ENCODE measurements at places on chromosomes 1 and 21.
A peak's percentile ranks its signal among the peaks of the same experiment; 100 is the strongest.

GRCh38 chr1:184597650-184598357, 156.9 kb downstream of the EDEM3 start:
- peak; percentile 35 for DNase-seq

- DNase-seq = peak; percentile 54
Observed at GRCh38 chr1:156445789-156446263, 54.7 kb downstream of the MEF2D start.

- DNase-seq = peak; percentile 66
Observed at GRCh38 chr1:33387625-33388024, 43.3 kb downstream of the PHC2 start.

DNA sequence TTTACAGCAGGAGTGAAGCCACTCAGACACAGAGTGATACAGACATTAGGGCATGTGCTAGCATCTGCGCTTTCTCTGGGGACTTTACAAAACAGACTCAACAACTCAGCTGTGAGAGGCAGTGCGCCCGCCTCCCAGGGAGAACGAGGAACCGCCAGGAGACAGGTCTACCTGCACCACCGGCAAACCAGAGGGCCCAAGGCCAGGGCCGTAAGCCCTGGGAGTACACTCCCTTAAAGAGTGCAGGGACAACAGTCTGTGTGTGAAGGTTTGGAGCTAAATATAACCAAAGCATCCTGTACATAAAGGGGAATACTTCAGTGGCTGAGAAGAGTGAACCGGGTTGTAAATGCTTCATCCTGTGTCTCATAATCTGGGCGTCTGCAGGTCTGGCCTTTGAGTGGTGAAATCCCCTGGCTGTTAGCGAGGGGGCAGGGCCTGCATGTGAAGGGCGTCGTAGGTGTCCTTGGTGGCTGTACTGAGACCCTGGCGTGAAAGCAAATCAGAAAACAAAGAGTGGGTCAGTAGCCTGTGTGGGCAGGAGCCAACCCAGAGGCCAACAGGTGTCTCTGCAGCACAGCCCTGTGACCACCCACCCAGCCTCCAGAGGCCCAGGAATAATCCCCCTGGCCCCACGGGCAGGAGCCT, 86.9 kb downstream of the CD247 start:
- DNase-seq = no peak

DNA sequence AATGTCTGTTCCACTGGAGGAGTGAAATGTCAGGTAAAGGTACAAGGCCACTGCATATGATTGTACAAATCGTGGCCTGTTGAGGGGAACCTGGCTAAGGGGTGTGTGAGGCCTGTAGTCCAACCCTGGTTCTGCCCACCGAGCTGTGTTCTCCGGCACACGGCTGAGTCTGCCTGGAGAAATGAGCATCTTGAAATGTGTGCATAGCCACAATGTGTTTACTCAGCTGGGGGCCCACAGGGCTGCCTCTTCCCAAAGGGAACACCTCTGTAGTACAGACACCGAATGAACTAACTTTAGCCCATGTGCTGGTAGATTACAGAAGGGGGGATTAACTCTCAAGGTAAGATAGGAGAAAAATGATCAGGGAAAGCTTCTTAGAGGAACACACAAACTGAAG, 30.2 kb downstream of the AK4 start:
- DNase-seq = no peak

GRCh38 chr1:54987919-54988705, 7.7 kb downstream of the TMEM61 start:
- DNase-seq = peak; percentile 36

DNA sequence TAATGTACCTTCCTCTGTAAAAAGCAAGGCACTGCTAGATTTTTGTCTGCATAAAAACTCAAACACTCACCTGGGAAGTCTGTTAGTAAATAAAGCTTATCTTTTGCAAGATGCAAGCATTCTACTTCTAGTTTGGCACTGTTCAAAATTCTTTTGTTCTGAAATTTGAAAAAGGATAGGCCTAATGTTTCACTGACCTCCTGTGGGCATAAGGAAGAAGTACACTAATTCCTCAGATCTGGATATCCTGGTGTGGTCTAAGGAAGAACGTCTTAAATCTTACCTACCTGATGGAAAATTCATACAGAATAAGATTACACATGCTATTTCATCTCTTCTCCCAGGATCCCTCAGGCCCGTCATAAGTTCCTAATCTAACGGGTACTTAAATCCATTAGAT, 93.5 kb upstream of the CAMK1G start:
- DNase-seq = peak; percentile 12

DNA sequence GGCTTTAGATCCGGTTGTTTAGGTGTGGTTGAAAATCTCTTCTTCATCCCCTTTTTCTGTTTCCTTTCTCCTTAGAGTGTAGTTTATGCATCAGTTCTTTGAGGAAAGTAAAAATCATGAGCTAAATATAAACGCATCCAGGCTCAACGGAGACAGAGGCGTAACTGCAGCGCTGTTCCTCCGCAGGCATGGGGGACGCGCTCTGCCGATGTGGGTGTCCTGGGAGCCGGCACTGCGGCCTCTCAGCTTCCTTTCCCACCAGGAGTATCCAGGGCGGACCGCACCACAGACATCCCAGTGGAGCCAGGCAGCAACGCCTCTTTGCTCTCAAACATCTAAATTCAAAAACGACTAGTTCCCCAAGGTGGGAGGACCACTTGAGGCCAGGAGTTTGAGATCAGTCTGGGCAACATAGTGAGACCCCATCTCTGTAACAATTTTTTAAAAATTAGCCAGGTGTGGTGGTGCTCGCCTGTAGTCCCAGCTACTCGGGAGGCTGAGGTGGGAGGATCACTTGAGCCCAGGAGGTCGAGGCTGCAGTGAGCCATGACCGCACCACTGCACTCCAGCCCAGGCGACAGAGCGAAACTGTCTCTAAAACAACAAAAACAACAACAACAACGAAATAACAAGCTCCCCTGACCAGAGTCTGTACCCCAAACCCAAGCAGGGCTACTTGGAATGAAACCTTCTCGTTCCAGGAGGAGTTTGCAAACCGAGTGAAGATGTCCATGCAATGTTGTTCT, 16.4 kb downstream of the SLC45A1 start:
- DNase-seq = no peak

GRCh38 chr1:32928715-32929114, 27.5 kb upstream of the TMEM54 start:
- no peak for DNase-seq

DNA sequence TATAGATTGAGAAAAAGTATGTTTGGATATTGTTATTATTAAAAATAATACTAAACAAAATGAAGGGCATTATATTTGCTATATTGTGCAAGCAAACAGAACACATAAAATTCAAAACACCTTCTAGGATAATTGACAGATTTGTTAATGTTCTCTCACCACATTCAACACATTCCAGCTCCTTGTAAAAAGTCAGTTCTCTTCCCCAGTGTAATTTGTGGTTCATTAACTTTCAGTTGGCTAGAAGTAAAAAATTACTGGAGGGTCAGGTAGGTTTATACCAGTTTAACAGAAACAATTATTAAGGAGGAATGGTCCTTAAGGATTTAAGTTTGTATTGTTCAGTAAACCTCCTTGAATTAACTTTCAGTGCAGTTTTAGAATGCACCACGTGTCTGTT, 1235.3 kb upstream of the ADGRL2 start:
- no peak for DNase-seq

DNA sequence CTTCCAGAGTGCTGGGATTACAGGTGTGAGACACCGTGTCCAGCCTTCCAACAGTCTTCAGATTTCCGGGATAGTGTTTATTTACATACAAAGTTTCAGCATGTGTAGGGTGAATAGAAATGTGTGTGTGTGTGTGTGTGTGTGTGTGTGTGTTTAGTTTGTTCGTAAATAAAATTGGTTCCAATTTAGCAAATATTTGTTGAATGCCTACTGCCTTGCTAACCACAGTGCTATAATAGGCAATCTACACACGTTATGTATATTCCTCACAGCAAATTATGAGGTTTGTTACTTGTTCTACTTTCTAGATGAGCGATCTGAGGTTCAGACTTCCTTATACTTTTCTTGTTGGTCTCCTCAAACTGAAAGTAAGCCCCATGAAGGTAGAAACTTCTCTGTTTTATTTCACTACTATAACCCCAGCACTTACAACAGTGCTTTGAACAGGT, 32.8 kb upstream of the EPS15 start:
- DNase-seq = no peak

DNA sequence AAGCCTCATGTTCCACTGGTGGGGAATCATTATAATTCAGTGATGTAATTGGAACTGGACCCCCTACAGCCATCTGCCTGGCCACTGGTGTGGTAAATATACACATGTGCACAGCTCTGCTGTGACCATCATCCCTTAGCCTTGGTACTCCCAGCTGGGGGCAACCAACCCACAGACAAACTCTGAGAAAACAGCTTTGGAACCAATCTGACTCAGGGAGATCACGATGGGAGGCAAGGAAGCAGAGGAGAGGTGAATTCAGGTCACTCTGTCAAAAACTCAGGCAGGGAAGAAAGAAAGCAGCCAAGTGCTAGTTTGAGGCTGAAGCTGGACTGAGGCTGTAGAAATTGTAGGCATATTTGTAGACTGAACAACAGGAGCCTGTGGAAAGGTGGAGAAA, 197.8 kb upstream of the GALNT2 start:
- no peak for DNase-seq

DNA sequence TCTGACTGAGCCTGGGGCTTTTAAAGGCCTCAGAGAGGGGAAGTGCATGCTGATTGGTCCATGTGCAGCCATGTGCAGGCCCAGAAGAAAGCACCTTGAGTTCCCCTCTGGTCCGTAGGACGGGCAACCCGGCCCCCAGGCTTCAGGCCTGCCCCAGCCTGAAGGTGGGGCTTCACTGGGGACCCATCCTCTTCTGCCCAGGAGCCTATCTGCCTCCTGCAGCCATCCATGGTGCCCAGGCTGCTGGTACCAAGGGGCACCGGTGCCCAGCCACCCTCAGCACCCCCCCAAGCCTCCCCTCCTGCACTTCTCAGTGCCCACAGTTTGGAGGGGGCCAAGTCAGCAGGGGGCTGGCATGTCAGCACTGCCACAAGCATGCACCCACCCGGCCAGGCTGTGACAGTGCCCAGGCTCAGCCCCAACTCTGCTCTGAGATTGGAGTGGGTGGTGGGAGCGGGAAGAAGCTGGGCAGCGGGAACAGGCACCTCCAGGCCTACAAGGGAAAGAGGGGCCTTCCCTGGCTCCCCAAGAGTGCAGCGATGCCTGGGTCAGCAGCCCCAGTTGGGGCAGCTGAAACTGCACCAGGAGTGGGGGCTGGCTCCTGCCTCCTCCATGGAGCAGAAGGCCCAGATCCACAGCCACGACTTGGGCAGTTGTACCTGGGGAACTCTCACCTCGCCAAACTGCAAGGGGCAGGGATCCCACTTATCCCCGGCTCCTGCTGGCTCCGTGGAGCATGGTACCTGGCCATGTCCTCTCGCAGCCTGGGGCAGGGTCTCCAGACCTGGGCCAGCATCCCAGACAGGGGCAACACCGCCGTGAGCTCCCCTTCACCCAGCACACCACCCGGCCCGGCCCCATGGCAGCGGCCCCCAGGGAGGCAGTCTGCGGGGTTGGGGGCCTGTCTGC, 11.7 kb downstream of the COL6A2 start:
- DNase-seq = no peak

GRCh38 chr1:26694638-26695355, 1.0 kb upstream of the ARID1A start:
- DNase-seq = no peak

DNA sequence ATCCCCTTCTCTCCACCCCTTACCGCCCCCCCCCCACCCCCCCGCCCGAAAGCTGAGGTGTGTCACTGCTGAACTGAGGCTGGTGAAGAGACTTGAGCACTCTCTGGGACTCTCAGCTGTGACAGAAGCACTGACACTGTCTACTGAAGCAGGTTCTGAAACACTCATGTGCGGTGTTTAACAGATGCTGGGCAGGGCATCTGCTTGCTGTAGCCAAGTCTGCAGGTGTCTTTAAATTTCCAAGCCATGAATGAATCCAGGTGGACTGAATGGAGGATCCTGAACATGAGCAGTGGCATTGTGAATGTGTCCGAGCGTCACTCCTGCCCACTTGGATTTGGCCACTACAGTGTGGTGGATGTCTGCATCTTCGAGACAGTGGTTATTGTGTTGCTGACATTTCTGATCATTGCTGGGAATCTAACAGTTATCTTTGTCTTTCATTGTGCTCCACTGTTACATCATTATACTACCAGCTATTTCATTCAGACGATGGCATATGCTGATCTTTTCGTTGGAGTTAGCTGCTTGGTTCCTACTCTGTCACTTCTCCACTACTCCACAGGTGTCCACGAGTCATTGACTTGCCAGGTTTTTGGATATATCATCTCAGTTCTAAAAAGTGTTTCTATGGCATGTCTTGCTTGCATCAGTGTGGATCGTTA, at the start of gene GPR52:
Gene GPR52 (plus strand): TSS at position 99 of the 665 bp plus-strand sequence. CDS start 148 bp downstream, at position 247.
- DNase-seq = no peak

DNA sequence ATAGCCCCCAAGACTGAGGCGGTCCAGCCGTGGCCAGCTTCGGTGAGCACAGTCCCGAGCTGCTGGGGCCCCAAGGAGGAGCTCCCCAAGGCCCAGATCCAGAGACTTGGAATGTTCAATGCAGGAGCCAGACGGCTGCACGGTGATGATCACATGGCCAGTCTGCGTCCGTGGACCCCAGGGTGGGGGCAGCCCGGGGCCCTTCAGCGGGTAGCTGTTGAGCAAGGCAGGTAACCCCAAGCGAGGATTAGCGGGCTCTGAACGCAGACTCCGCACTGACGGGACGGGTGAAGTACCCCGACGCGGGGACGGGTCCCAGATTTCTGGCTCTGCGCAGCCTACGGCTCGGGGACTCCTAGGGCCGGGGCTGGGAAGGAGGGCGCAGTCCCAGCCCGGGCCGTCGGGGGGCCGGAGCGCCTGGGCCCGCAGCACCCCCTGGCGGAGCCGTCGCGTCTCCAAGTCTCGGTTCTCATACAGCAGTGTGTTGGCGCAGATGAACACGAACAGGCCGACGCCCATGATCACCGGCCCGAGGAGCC, 2.7 kb downstream of the TMEM200B start:
- DNase-seq = no peak

DNA sequence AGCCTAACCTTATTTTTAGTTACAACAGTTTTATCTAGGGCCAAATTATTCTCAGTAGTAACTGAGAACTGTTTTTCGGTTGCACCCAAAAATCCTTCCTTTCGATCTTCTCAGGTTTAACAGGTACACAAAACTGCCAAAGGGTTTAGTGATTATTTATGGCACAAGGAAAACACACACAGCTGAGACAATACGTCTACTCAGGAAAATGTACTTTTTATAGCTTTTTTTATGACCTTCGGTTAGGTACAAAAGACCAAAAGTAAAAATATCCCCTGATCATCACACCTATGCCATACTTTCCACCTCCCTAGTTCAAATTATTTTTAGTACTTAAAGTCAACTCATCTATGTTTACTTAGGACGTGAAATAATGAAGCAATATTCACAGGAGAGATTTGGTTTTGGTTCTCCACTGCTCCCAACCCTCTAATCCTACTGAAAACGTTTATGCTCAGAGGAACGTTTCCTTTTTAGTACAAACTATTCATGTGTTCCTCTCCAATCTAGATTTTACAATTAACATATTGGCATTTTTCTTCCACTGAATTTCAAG, 48.7 kb downstream of the TTLL7 start:
- DNase-seq = no peak

All from fibroblast of skin of left quadriceps (primary cell).